Esophagus muscularis mucosa (tissue), 4 donors: ENCODE measurements at places on chromosomes 4 and X.

GRCh38 chr4:70747874-70748273 lies 26.1 kb downstream of the RUFY3 start:
- no peak for DNase-seq

DNA sequence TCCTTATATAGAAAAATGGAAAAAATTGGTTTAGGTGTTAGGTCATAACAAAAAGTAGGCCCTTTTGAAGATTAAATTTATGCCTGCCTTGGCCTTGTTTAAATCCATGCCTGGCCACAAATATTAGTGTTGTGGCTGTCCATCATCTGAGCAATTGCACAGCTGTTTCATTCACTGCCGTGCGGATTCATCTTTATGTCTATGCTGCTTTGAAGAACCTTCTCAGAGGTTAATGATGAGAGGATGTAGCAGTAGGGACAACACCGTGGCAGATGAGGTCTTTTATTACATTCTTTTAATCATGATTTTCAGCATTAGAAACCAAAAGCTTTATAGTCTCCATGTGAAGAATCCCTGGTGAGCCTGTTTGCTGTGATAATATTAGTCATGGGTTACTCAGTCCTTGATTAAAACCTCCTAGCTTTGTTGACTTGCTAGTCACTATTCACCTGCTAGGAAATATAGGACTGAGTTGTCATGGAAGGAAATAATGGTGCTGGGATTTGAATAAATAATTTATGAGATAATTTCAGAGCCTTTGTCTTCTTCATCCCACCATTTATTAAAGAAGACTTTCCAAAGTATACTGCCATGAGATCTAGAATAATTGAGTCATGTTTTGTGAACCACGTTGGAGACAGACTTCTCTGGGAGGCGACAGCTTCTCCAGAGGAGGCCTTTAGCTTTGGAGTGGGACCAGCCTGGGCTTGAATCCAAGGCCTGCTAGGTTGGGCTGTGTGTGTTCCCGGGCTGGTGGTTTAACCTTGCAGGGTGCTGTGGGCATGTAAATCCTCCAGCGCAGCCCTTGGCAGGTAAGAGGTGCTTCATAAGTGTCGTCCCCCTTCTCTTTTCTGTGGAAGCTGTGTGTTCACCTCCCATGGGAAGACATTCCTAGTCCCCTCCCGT lies 53.5 kb downstream of the PTTG2 start:
- DNase-seq, result no peak

GRCh38 chr4:114890773-114891172 lies 222.6 kb downstream of the NDST4 start:
- no peak for DNase-seq

GRCh38 chr4:164997941-164998340 lies 20.5 kb upstream of the TRIM61 start:
- DNase-seq, result no peak

GRCh38 chr4:76504613-76505465 lies 69.8 kb downstream of the SHROOM3 start:
- DNase-seq, result no peak

GRCh38 chr4:173403051-173403450 lies 4.1 kb upstream of the SCRG1 start:
- no peak for DNase-seq

GRCh38 chr4:146437778-146438177 lies 84.0 kb downstream of the SLC10A7 start:
- DNase-seq, result no peak

- no peak for DNase-seq
Measured at GRCh38 chr4:176964116-176964691, 171.5 kb upstream of the VEGFC start.

GRCh38 chr4:7854697-7855370 lies 84.8 kb downstream of the AFAP1 start:
- DNase-seq, result no peak

DNA sequence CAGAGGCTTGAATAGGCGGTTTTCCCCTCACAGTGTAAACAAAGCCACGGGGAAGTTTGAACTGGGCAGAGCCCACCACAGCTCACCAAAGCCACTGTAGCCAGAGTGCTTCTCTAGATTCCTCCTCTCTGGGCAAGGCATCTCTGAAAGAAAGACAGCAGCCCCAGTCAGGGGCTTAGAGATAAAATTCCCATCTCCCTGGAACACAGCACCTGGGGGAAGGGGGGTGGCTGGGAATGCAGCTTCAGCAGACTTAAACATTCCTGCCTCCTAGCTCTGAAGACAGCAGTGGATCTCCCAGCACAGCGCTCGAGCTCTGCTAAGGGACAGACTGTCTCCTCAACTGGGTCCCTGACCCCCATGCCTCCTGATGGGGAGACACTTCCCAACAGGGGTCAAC lies 44.0 kb upstream of the USP38 start:
- DNase-seq, result no peak

GRCh38 chr4:123583043-123583442 lies 186.4 kb downstream of the SPRY1 start:
- no peak for DNase-seq

GRCh38 chr4:122692641-122693520 lies 39.6 kb upstream of the BBS12 start:
- DNase-seq, result peak; percentile 91

DNA sequence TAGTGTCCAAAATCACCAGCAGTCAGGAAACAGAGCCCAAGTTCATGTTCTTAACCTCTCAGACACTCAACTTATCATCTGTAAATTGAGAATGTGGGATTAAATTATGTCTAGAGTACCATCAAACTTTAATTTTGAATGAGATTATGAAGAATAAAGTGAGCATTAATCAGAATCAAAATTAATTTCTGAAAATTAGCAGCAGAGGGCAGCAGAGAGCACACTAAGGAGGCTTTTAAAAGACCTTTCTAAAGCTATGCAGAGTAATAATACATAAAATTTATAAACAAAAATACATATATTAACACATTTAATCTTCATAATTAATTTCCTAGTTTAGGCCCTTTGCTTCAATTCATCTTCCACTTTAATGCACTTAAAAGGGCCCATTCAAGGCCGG lies 7.1 kb downstream of the TASL start:
- DNase-seq, result no peak

- DNase-seq, result no peak
Measured at GRCh38 chr4:105112274-105112673, 34.4 kb upstream of the TET2 start.

- no peak for DNase-seq
Measured at GRCh38 chr4:167939863-167940616, 152.3 kb upstream of the ANXA10 start.

DNA sequence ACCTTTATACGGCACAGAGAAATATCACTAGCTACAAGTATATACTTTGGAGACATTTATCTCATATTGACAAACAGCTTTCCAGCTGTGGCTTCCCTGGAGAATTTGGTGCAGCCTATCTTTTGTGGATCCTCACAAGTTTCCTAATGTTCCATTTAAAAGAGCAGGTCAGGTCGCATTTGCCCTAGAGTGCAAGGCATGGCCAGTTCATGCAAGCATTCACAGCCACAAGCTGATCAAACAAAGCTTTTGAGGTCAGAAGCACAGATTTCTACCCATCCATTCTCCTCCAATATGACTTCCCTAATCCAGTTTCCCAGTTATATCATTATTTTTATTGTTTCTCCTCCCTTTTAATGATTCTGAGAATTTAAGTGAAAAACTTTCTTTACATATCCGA lies 1008.4 kb upstream of the AGA start:
- DNase-seq, result no peak

- no peak for DNase-seq
Measured at GRCh38 chr4:5365071-5366008, 314.1 kb downstream of the STK32B start.

DNA sequence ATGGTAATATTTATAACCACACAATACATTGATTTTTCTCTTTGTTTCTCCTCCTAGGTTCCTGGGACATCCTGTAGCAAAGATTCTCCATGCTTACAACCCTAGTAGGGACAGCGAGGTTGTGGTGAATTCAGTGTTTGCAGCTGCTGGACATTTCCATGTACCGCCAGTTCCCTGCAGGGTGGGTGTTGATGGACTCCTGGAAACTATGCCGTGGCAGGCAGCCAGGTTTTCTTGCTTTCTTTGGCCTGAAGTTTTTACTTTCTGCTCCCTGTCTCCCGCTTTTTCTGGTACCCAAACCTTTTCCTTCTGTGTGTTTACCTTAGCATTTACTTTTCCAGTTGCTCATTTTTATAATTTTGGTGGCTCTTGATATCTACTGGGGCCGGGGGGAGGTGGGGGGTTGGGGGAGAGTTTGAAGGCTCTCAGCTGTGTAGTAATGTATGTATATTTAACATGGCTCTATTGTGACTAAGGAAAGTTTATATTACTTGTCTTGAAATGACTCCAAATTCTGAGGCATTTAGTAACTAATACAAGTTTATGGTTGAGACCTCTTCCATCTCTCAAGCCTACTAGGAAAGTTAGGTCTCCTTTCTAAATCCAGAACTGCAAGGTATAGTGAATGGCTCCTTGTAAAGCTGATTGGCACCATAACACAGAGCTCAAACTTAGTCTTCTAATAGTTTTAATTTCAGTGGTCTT lies 89.7 kb downstream of the TMEM131L start:
- DNase-seq, result peak; percentile 93

- no peak for DNase-seq
Measured at GRCh38 chrX:50579955-50580354, 109.3 kb upstream of the DGKK start.

DNA sequence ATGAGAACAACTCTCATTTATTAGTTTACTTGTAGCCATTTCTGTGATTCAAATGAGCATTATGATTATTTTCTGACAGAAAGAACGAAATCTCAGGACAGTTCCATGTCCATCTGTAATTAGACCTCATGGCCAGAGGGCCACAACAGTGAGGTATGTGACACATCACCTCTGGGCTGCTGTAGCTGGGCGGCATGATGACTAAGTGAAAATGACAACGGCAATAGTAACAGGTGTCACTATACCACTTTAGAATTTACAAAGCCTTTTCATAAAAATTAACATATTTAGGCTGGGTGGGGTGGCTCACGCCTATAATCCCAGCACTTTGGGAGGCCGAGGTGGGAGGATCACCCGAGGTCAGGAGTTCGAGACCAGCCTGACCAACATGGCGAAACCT lies 252.6 kb downstream of the CBR4 start:
- DNase-seq, result no peak

GRCh38 chr4:110704748-110705439 lies 82.0 kb upstream of the PITX2 start:
- DNase-seq, result no peak

- no peak for DNase-seq
Measured at GRCh38 chr4:75940692-75941253, at the start of gene NAAA. Gene NAAA, minus strand, starts transcription at chr4:75941013. Its CDS starts 64 bp downstream, at chr4:75940949.

- peak; percentile 45 for DNase-seq
Measured at GRCh38 chr4:152278505-152279233, 257.2 kb downstream of the FBXW7 start.

DNA sequence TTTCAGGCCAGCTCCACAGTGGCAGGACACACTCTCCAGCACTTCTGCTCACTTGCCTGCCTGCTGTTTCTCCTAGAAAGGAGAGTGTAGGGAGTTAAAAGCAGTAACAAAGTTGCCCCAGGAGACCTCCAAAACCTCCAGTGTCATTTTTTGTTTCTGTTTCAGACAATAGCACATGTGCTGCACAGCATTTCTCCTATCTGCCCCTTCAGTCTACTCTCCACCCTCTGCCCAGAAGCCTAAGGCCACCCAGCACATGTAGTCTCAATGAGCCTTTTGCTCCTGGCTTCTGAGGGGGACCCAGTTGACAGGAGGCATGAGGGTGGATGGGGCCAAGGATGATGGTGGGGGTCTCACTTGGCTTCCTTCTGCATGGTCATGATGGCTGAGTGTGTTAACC lies 329.6 kb upstream of the CLNK start:
- peak; percentile 70 for DNase-seq

GRCh38 chr4:138630666-138631065 lies 384.9 kb upstream of the NOCT start:
- DNase-seq, result no peak

DNA sequence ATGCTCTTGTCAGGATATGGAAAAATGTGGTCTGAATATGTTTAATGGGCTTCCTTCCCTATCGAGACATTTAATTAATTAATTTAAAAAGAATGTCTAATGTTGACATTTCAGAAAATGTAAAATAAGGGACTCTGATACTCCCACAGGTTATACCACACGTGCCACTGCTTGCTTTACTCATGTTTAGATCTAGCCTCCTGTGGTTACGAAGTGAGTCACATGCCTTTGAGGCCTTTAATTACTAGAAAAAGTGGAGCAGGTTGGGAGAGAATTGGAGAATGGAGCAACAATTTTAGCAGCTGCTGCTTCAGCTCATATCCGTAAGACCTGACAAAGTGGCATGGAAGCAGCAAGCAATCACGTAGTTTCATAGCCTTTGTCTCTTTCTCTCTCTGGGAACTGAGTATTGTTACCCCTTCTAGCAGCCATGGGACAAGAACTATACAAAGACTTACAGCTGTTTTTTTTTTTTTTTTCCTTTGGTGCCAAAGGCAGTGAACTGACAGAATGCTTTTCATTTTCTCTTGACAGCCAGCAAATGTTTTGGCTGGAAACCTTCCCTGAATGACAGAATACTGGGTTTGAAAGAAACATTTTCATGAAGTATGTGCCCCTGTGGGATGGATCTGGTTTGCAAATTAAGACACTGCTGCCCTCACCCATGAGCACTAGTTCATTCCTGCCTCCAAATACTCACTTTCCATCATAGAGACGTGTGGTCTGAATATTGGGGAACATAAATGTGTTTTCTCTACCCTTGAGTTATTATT lies 355.1 kb upstream of the PABPC5 start:
- DNase-seq, result no peak

DNA sequence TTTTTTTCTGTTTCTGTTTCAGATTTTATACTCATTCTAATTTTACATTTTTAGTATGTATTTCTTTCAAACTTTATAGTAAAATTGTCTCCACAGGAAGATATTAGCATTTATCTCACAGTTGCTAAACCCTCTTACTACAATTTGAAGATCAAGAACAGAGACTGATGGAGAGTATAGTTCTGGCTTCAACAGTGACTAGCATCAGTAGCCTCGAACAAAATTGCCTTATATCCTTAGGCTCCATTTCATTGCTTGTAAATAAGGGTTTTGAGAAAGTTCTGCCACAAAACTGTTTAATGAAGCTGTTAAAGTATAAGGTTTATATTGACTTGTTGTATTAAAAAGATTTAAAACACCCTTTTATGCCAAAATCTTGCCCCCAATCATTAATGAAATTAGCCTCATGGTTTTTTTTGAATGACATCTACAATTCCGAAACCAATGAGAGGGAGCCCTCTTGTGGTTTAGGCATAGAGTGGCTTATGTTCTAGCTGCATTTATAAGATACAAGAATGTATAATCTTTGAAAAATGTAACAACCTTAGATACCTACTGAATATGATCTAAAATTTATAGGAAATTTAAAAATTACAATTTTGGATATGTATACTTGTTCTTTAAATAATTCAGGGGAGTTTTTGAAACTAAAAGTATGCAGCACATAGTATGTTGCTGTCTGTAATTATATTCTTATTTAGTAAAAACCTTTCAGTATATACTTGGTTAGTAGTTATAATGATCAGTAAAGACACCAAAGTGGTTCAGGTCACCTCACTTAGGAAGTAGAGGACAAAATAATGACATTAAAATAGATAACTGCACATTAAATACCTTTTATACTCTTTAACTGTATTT lies 109.8 kb upstream of the HPGD start:
- no peak for DNase-seq

GRCh38 chr4:87306056-87306455 lies 16.6 kb downstream of the HSD17B13 start:
- no peak for DNase-seq

GRCh38 chr4:27917381-27917780 lies 1056.7 kb downstream of the STIM2 start:
- DNase-seq, result no peak
